ENCODE measurements at places on chromosomes 5 and 9.
A peak's percentile ranks its signal among the peaks of the same experiment; 100 is the strongest.

DNA sequence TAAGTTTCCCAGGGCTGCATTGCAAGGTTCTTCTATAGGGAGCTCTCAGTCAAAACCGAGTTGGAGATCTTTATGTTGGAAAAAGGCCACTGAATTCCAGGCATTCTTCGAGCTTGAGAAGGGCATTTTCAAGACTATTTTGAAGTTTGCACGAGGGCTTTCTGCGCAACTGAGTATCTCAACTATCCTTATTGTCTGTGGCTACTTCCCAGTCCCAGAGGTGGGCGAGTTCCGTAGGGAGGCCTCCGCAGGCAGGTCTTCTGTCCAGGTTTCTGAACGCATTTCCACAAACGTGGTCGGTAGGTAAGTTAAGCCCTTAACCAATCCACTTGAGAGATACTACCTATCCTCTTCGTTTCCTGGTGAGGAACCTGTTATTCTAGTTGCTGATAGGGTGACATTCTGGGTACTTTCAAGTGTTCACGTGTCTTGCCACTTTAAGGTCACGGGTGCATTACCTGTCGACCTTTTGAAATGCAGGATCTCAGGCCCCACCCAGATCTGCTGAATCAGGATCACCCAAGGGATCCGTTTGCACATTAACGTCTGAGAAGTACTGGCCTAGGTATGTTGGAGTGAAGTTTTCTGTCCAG lies 51.4 kb upstream of the TJP2 start:
- DNase-seq: no peak

- no peak for DNase-seq
These were observed 48.1 kb upstream of the TDRD7 start for GRCh38 chr9:97363661-97364299.

DNA sequence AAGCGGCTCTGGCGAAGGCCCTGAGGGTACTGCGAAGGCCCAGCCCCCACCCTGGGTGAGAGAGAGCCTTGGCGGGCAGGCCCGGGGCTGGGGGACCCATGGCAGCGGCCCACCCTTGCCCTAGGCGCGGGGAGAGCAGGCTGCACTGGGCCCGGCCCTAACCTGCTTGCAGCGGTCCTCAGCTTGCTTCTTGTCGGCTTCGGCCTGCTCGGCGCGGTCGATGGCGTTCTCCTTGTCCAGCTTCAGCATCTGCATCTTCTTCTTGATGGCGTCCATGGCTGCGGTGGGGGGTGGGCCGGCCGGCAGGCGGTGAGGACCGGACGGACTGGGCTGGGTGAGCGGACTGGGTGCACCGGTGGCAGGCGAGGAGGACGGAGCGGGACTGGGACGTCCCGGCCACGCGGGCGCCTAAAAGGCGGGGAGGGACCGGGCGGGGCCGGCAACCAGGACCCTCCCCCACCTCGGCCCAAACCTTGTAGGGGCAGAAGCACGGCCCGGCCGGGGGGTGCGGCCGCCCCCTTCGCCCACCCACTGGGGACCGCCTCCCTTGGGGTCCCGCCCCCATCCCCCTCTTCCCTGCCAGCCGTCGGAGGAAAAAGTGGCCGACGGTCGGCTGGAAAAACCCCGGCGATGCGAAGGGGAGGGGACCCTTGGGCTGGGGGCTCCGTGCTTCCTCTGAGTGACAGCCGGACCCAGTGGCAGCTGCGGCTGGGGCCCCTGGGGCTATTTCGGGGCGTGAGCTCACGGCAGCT lies at the start of gene TPM2:
Gene TPM2 (minus strand): TSS at position 384 of the 752 bp plus-strand sequence. CDS start 108 bp downstream, at position 276.
- DNase-seq: no peak

GRCh38 chr5:113053511-113053995 lies 77.0 kb downstream of the DCP2 start:
- no peak for DNase-seq

- no peak for DNase-seq
These were observed 421.6 kb upstream of the SGCD start for GRCh38 chr5:155905364-155905763.

- no peak for DNase-seq
These were observed 42.0 kb upstream of the ORM1 start for GRCh38 chr9:114280636-114281472.

DNA sequence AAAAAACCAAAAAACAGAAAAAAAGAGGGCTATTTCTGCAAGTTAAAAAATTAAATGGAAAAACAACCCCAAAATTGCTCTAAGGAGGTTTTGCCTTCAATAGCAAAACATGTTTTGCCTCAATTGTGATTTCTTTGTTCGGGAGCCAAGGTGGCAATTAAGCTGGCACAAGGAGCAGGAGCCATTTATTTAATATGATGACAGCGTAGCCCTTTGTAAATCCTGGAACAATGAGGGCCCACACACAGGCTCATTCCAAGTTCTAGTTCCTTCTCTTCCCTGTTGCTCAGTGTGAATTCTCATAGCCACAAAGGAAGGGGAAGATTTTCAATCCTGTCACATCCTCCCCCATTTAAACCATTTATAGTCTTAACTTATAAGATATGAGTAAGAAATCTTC lies 353.2 kb downstream of the PDE4D start:
- DNase-seq: no peak

DNA sequence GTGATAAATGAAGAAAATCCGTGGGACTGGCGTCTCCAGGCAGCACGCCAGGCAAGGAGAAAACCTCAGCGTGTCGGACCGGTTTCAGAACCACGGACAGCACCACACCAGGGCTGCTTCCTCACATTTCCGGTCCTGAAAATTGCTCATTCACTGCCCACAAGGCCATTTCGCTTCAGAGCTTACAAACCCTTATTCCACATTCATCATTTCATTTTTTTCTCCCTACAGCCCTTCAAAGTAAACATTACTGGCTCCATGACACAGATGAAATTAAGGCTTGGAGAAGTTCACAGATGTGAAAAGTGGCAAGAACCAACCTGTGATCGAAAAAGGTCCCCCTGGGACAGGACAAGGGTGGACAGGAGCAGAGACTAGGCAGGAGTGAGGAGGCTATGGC lies 1.5 kb upstream of the GPRIN1 start:
- peak; percentile 53 for DNase-seq

DNA sequence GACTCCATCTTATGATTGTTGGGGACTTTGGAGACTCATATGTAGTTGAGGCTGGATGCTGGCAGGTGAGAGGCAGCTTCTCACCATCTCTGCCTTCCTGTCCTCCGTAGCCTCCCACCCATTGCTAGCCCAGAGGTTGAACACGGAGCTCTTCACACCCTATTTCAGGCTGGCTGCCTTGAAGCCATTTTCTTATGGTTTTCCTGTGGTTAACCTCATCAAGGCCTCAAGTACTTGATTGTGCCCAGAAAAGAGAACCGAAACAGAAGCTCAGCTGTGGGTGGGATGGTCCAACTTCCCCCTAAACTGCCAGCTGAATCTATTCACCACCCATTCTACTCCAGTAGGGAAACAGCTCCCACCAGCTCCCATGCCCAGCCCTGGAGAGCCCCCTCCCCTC lies 102.9 kb downstream of the LIFR start:
- peak; percentile 22 for DNase-seq

GRCh38 chr5:103098993-103099392 lies 20.9 kb downstream of the GIN1 start:
- no peak for DNase-seq

DNA sequence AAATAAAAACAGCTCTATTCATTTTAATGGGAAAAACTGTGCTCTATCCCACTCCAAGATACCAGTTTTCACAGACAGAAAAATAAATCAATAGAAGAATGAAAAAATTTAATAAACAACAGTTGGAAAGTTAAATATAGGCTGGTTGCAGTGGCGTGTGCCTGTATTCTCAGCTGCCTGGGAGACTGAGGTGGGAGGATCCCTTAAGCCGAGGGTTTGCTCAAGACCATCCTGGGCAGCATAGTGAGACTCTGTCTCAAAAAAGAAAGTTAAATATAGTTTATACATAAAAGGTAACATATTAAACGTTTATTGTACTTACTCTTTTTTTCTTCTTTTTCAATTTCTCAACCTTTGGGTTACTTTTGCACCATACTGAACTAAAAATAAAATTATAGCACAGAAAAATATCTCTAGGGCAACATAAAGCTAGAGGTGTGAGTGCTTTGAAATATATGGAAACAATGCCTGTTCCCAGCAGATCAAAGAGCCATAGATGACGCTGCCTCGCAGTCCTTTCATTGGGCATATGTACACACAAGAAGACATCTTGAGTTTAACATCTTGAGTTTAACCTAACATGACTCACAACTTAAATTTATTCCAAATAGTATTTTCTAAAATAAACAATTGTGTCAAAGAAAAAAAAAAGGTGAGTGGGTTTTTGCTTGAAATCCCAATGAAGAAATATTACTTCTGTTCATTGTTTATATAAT lies 25.7 kb upstream of the KLF9 start:
- no peak for DNase-seq

DNA sequence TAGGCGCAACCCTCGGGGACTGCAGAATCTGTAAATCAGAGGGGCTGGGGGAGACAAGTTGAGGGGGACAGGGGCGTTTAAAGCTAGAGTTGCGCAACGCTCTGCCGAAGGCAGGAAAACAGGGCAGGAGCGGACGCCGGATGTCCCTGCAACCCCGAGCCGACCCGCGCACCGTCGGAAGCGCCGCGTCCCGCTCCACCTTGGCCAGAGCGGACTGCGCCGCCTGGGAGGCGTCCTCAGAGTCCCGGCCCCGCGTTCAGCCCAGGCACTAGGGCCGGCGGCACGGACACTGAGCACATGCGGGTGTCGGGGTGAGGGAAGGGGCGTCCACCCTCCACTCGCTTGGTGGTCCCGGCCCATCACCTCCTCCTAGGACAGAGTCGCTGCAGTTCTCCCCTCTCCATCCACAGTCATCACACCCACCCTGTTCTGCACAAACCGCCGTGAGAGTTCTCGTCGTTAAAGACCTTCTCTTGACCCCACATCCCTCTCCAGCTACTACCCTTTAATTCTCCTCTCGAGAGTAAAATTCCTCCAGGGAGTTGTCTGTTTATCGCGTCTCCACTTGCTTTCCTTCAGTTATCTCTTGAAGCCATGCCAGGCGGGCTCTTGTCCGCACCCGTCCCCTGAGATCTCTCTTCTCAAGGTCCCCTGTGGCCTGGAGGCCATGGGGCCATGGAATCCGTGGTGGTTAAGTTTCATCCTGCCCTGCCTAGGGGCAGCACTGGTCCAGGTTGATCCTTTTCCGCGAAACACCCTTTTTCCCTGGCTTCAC lies 796 bp upstream of the PDLIM7 start:
- no peak for DNase-seq

GRCh38 chr9:7974335-7974960 lies 174.9 kb upstream of the DMAC1 start:
- no peak for DNase-seq

DNA sequence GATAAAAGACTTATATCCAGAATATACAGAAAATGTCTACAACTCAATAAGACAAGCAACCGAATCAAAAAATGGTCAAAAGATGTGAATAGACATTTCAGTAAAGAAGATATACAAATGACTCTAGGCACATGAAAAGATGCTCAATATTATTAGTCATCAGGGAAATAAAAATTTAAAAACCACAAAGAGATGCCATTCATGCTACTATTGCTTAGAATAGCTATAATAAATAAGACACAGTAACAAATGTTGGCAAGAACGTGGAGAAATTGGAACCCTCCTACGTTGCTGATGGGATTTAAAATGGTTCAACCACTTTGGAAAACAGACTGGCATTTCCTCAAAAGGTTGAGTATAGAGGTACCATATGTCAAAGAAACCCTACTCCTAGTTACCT lies 39.8 kb downstream of the POLK start:
- no peak for DNase-seq

DNA sequence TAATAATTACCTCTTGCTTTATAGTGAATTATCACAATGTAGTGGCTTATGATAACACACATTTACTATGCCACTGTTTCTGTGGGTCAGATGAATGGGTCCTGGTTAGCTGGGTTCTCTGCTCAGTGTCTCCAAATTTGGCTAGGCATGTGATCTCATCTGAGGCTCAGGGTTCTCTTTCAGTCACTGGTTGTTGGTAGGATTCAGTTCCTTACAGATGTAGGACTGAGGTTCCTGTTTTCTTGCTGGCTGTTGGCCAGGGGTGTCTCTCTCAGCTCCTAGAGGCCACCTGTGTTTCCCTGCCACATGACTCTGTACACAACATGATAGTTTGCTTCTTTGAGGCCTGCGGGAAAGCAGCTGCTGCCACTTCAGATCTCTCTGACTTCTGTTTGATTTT lies 7.1 kb downstream of the NFX1 start:
- no peak for DNase-seq

GRCh38 chr5:56831773-56832172 lies 16.4 kb downstream of the MAP3K1 start:
- no peak for DNase-seq

- DNase-seq: no peak
These were observed 626.7 kb downstream of the BNC2 start for GRCh38 chr9:16243798-16244197.

GRCh38 chr9:121607434-121608167 lies 43.8 kb upstream of the DAB2IP start:
- no peak for DNase-seq

DNA sequence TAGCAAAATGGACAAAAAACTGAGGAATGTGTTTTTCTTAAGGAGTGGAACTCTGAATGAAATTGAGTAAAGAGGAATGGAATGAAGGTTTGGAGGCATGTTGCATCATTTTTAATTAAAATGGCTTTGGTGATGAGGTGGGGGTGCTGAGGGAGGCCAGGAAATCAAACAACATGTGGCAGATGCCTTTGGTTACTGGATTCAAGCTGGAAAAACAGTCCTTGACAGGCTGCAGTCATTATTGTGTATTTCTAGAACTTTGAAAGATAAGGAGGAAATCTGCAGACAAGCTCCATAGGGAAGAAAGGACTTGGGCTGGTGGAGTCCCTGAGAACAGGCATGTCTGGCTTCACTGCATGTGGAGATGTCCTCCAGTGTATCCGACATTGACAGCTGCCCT lies 203.5 kb upstream of the HAPLN1 start:
- DNase-seq: no peak

- DNase-seq: no peak
These were observed 216.9 kb upstream of the TLX3 start for GRCh38 chr5:171092194-171092593.

DNA sequence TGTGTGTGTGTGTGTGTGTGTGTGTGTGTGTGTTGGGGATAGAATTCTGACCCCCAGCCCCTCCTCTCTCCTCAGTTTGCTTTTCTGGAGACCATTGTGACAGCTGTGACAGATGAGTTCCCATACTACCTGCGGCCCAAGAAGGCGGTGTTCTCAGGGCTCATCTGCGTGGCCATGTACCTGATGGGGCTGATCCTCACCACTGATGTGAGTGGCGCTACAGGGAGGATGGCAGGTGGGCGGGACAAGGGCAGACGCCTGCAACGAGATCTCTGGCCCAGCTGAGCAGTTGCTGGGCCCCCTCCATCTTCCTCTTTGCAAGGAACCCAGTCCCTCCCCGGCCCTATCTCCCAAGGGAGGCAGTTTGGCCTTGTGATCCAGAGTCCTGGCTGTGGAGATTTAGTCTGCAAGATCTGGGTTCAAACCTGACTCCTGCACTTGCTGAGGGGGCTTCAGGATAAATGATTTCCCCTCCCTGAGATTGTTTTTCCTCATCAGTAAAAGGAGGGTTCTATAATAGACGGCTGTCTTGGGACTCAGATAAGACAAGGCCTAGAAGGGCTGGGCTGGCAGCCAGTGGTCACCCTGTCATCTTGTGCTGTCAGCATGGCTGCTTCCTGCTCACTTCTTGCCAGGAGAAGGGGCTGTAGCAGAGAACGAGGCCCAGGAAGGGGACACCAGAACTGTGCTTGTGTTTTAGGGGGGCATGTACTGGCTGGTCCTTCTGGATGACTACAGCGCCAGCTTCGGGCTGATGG lies 14.1 kb downstream of the SLC6A7 start:
- DNase-seq: no peak

GRCh38 chr5:30401479-30402058 lies 791.9 kb upstream of the CDH6 start:
- no peak for DNase-seq

GRCh38 chr9:1460143-1460769 lies 410.1 kb downstream of the DMRT2 start:
- DNase-seq: no peak

- DNase-seq: no peak
These were observed 161.4 kb downstream of the DOCK8 start for GRCh38 chr9:376115-376514.

All from activated CD4-positive, alpha-beta T cell treated with anti-CD3 and anti-CD28 coated beads, Interleukin-2, amount 50 U/mL, for 1 hour (primary cell).